ENCODE measurements at places on chromosomes 4 and X. TPM values are rescaled to one million over a fixed set of nuclear protein-coding genes. Genes with fewer than 3 reads are reported as not detected.

WWC2 gene
- not detected for total RNA-seq

SH3BP2 gene
- total RNA-seq = 29.9 TPM

PGAM4 gene
- total RNA-seq = not detected

GPM6B gene
- total RNA-seq = not detected

POU3F4 gene
- not detected for total RNA-seq

HSD17B13 gene
- total RNA-seq = not detected

TBC1D8B gene
- total RNA-seq = not detected

GALNT7 gene
- 28.9 TPM for total RNA-seq

DNA sequence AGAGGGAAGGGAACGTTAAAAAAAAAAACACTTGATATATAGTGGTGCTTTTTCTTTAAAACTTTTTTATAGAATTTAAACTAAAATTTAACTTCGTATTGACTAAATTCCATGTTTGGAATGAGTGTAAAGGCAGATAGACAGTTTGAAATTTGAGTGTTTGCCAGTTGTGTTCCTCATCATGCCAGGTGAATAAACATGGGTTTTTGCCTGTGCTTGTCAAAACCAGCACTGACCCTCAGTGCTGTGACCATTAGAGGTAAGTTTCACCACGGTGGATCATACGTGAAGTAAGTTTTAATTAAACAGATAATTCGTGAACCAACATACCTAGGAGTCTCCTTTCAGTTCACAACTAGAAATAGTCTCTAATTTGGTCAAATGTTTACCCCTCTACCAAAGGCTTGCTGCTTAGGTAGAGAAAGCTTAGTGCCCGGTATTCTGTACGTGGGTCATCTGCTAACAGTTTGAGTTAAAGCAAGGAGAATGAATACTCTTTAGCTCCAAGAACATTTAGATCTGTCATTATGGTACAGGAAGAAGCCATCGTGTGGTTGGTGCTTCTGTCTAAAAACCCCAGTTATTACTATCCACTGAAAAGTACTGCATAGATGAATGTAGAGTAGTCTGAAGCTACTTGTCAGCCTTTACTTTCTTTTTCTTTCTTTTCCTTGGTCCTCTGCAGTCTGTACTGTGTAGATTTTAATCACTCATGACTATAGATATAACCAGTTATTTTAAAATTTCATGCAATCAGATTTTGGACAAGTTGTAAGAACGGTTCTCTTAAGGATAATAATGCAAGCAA is 32.7 kb downstream of the KIAA0232 start:
- no peak for DNase-seq

- DNase-seq = peak; percentile 82
These were observed 109.3 kb upstream of the DGKK start for GRCh38 chrX:50579955-50580354.

GRCh38 chrX:38220024-38220414 is 652 bp downstream of the SRPX start:
- no peak for DNase-seq

DNA sequence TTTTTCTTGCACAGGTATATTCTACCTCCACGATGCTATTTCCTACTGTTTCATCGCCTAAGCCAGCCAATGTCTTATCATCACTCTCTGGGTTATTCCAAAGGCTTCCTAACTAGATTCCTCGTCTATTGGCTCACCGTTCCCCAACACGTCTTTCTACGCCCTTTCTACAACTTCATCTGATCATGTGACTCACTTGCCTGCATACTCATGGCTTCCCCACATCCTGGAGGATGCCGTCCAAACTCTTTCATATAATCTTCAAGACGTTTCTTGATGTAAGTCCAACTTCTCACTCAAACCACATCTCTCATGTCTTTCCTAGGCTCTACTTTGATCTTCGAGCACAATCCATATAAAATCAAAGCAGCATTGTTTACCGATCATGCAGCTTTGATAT is 322.0 kb upstream of the PPARGC1A start:
- no peak for DNase-seq

- DNase-seq = peak; percentile 78
These were observed 49.2 kb upstream of the TLR2 start for GRCh38 chr4:153634738-153635353.

DNA sequence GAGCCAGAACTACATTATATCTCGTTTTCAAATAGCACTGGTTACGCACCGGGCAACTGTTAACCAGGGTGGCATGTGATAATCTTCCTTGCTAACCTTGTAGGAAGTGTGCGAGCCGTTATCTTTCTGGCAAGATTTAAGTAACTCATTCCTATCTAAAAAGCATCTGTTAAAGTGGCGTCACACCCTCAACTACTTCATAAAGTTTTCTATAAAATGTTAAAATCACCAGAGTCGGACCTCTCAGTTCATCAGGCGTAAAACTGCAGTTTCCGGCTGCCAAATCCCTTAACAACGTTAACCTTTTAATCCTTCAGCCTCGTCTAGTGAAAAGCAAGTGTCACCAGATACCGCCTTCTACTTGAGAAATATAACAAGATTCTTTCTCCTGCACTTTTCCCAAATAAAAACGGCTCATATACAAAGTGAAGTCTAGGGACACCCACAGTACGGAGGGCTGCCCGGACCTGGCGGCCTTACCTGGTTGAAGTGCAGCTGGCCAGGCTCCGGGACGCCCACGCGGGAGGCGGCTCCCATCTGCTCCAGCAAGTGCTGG is 1.2 kb downstream of the SLC39A8 start:
- DNase-seq = peak; percentile 75

- no peak for DNase-seq
These were observed 101.9 kb downstream of the PCDH7 start for GRCh38 chr4:30821859-30822612.

DNA sequence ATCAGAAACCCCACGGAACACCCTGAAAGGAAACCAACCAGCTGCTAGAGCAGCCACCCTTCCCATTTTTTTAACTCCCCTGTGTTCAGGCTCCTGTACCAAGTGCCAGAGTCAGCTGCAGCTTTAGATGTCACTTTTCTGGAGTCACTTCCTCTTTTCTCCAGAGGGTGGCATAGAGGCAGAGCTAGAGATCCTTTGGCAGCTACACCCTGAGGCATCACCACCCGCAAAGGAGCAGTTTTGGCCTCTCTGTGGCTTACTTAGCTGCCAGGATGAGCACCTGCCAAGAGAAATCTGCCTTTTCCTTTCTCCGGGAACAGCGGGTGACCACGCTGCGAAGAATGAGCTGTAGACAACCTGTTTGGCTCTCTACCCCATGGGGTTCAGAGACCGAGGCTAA is 58.0 kb upstream of the CHRDL1 start:
- DNase-seq = peak; percentile 52

DNA sequence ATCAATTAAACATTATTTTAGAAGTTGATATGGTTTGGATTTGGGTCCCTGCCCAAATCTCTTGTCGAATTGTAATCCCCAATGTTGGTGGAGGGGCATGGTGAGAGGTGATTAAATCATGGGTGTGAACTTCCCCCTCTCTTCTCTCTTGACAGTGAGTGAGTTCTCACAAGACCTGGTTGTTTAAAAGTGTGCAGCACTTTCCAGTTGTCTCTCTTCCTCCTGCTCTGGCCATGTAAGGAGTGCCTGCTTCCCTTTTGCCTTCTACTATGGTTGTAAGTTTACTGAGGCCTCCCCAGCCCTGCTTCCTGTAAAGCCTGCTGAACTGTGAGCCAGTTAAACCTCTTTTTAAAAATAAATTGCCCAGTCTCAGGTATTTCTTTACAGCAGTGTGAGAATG is 141.4 kb downstream of the GALNTL6 start:
- DNase-seq = no peak

DNA sequence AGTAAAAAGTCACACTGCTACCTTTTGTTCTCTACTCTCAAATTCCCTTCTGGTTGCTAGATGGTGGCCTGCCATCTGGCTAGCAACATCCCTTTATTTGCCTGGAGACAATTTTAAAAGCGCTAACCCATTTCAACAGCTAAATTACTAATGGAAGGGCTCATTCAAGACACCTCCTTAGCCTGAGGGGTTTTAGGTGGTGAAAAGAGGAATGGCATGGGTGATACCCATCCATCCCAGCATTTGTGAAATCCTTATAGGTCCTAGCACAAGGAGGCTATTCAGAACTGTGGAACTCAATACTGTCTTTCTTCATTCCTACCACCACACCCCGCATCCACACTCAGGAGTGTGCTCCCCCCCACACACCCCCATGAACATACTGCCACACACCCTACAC is 33.5 kb downstream of the ARHGEF9 start:
- DNase-seq = no peak

DNA sequence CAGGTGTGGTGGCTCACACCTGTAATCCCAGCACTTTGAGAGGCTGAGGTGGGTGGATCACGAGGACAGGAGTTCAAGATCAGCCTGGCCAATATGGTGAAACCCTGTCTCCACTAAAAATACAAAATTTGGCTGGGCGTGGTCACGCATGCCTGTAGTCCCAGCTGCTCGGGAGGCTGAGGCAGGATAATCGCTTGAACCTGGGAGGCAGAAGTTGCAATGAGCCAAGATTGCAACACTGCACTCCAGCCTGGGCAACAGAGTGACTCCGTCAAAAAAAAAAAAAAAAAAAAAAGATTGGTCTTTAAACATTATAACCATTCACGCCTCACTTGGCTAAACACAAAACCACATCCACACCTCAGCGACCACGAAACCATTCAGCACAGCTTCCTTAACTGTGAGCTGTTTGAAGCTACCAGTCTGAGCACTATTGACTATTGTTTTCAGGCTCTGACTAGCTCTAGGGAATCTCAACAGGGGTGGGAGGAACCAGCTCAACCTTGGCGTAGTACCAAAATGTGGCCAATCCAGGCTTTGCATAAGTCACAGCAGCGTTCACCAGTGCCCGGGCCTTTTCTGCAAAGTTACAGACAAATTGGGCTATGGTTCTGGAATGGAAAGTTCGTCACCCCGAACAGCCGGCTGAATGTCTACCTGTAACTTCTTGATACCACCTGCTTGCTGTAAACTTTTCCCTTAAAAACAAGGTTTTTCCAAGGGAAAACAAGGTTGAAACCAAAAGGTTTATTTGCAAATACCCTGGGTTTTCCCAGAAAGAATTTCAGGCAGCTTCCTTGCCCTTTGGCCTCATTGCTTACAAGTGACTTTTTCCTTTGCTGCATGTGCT is 73.6 kb upstream of the DHX15 start:
- DNase-seq = peak; percentile 76

- DNase-seq = no peak
These were observed 4.3 kb upstream of the HAUS7 start for GRCh38 chrX:153474718-153475117.

GRCh38 chrX:40100141-40100536 is 2.4 kb upstream of the BCOR start:
- peak; percentile 78 for DNase-seq

DNA sequence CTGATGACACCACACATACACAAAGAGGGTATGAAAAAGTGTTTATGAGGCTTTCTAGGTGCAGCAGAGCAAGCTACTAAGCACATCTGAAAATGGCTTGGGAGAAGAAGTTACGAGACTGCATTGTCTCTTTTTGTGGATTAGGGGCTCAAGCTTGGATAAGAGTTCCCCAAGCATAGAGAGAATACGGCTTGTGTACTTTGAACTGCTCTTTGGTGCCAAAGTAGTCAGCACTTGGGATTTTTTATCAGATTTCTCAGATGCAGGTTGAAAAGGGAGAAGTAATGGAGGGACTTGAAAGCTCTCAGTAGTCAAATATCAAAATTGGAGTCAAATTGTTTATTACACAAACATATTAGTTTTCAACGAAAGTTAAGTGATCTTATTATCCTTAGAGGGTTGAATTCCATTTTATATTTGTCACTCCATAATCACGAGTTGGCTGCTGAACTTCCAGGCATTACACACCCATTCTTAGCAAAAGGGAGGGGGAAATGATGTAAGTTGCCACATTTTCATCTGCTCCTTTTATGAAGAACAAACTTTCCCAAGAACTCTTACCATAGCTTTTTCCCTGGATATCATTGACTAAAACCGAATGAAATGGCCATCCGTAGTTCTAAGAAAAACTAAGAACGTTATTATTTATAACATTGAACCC is 1904.9 kb downstream of the PCDH7 start:
- no peak for DNase-seq

DNA sequence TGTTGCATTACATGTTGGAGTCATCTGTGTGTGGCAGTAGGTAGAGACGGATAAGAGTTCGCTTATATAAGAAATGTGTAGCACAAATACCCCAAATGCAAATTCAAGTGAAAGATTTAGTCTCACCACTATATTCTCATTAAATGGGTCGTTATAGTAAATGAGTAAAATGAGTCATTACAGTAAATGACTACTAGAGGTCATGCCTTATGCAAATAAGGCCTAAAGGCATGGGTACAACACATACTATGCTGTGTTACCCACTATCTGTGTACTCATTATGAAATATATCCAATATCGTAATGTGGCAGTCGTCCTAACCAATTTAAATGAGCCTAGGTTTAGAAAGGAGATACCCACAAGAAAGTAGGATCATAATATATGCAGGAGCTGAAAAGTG is 1603.1 kb downstream of the C4orf33 start:
- DNase-seq = no peak

- DNase-seq = no peak
These were observed 60.7 kb downstream of the ANTXR2 start for GRCh38 chr4:80012291-80012690.

GRCh38 chr4:143616771-143617170 is 83.7 kb downstream of the FREM3 start:
- no peak for DNase-seq

GRCh38 chr4:27119239-27119638 is 258.6 kb downstream of the STIM2 start:
- DNase-seq = no peak

Measured in Karpas-422 (cell line).